LNCaP clone FGC (cell line): ENCODE measurements at places on chromosomes 11 and 22.

DNA sequence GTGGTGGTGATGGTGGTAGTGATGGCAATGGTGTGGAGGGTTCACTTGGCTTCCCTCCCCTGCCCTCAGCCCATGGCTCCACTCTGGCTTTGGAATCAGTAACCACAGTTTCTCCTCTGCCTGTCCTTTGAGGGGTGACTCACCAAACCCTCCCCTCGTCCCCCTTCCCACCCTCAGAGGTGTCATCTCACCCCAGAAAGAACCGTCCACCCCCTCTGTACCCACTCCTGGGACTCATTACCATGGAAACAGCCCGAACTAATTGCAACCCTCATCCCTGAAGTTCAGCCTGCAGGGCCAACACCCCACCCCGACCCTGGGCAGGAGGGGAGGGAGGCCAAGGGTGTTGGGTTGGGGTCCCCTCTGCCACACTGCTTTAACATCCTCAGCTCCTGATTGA lies 26.6 kb downstream of the PHLDB1 start:
- no peak for DNase-seq

GRCh38 chr11:31872076-31872443 lies 60.9 kb upstream of the PAX6 start:
- DNase-seq, result no peak

- no peak for DNase-seq
Observed at GRCh38 chr11:76148941-76149613, 57.2 kb downstream of the WNT11 start.

DNA sequence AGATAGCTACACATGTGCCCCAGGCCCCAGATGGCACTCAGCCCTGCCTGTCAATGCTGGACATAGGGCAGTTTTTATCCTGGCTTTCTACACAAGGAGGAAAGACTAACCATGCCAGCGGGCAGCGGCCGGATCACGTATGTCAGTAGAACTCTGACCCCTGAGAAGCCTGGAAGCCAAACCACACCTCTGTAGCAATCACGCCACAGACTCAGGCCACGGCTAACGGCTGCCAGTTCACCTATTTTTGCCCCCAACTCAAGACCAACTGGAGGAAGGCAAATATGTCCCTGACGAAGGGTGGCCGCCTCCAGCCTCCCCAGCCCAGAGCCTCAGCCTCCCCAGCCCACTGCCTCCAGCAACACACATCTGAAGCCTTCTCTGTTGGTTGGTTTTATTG lies 7.2 kb upstream of the CD81 start:
- no peak for DNase-seq

- DNase-seq, result no peak
Observed at GRCh38 chr11:84292006-84292405, 1005.8 kb upstream of the CCDC90B start.
